ENCODE measurements at places on chromosomes 12 and 14. TPM values are rescaled to one million over a fixed set of nuclear protein-coding genes. Genes with fewer than 3 reads are reported as not detected.

SMIM41 gene
- not detected for total RNA-seq

DNA sequence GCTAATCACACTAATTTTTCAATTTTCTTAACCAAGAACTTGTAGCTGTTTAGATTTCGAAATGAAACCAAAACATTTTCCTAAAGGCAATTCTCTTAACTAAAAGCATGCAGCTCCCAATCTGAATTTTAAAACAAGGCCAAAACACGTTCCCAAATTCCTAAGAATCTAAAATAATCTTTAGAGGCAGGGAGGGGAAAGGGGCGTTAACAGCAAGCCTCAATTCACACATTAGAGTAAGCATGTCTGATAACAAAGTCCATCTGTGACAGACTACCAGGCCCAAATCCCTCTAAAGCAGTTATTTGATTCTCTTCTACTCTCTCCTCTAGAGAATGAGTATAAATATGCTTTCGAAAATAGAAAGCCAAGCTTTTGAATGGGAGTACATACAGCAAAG lies 754 bp downstream of the ATG14 start:
- H3K4me1 ChIP-seq = peaks cover 26% of the 10 kb centered on the region
- no peaks in the 10 kb centered on the region for H3K27me3 ChIP-seq
- DNase-seq = no peak
- H3K27ac ChIP-seq = peak overlapping the region; percentile 67
- H3K36me3 ChIP-seq = no peaks in the 10 kb centered on the region

DNA sequence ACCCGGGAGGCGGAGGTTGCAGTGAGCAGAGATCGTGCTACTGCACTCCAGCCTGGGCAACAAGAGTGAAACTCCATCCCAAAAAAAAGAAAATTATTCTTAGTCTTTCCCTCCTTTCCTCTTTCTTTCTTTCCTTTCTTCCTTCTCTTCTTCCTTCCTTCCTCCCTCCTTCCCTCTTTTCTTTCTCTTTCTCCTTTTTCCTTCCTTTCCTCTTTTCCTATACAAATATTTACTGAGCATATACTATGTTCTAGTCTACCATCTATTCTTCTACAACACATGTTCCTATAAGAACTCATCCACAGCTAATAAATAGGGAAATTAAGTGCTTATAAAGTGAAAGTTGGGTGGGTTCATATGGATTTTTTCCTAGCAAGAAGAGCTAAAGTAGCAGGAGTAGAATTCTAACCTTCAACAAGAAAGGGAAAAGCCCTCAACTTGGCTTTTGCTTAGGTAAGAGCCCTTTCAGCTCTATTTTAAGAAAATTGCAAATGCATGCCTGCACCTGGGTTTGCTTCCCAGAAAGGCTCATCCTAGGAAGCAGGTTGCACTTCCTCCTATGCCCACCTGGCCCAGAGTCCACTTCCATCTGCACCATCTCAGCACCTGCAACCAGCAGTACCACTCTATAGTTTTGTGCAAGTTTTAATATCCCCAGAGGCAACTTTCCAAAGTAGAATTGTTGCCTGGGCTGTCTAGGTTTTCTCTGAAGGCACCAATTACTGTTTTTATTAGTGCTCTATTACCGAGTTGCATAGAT lies 122.0 kb upstream of the CCND2 start:
- H3K4me3 ChIP-seq = peak overlapping the region; percentile 31
- H3K27me3 ChIP-seq = no peaks in the 10 kb centered on the region
- H3K4me1 ChIP-seq = peaks cover 93% of the 10 kb centered on the region
- H3K27ac ChIP-seq = peak overlapping the region; percentile 94
- H3K36me3 ChIP-seq = peaks cover 12% of the 10 kb centered on the region
- DNase-seq = no peak

GRCh38 chr12:123141615-123142517 lies 9.0 kb downstream of the PITPNM2 start:
- H3K27me3 ChIP-seq = peaks cover 3% of the 10 kb centered on the region
- peaks cover 3% of the 10 kb centered on the region for H3K36me3 ChIP-seq
- no peak overlapping the region for H3K4me3 ChIP-seq

DNA sequence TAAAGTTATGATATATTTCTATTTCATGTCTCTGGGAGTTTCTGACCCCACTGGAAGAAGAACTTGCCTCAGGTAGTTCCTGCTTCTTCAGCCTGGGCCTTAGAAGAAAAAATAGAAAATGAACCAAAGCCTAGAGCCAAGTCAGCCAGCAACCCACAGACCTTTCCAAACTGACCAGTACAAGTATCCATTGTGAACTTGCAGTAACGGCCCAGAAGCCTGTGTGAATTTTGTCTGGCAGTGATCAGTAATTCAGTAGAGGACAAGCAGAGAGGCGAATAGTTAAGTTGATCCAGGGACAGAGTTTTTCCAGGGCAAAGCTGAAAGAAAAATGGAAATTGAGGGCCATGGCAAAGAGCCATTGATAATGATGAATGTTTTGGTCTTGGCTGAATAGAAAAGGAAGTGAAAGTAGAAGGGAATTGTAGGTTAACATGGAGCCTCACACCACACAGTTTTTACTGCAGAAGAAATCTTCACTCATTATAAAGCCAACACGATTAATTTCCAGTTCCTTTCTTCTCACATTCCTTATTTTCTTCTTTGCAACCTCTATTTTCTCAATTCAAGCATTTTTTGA lies 311.8 kb downstream of the BTG1 start:
- no peaks in the 10 kb centered on the region for H3K36me3 ChIP-seq
- no peak for DNase-seq
- no peaks in the 10 kb centered on the region for H3K27me3 ChIP-seq
- H3K4me1 ChIP-seq = no peaks in the 10 kb centered on the region

FGD6 gene
- total RNA-seq = 0.86 TPM

DNA sequence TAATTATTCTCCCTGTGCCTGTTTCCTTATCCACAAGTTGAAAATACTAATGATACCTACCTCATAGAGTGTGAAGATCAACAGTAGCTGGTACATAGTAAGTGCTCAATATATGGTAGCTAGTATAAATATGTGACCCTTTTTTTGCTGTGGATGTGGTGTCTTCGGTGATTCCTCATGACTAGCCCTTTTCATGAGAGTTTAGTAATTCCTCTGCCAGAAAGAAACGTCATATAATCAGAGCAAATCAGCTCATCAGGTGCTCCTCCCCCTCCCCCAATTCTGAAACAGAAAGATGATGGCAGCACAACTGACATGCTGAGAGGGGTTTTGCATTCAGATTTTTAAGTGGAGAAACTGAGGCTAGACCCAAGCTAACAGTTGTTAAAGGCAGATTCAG lies 210.8 kb downstream of the SLC41A2 start:
- H3K4me1 ChIP-seq = peaks cover 73% of the 10 kb centered on the region
- peak overlapping the region; percentile 21 for H3K27ac ChIP-seq
- peak overlapping the region; percentile 34 for H3K4me3 ChIP-seq
- no peak for DNase-seq

Data from activated T-helper 1 cell treated with anti-CD3 and anti-CD28 coated beads, Interleukin-12 subunit alpha, Interleukin-12 subunit beta, Interleukin-2, Interleukin-4 antibody, amounts not matched to agents 30 ng/mL and 10 ng/mL and 1 ng/mL, durations not matched to agents 14 hours and 24 hours and 36 hours (primary cell).